ENCODE measurements at places on chromosomes 12 and 14.

GRCh38 chr12:20514598-20514997, 146.3 kb downstream of the PDE3A start:
- no peak for DNase-seq

DNA sequence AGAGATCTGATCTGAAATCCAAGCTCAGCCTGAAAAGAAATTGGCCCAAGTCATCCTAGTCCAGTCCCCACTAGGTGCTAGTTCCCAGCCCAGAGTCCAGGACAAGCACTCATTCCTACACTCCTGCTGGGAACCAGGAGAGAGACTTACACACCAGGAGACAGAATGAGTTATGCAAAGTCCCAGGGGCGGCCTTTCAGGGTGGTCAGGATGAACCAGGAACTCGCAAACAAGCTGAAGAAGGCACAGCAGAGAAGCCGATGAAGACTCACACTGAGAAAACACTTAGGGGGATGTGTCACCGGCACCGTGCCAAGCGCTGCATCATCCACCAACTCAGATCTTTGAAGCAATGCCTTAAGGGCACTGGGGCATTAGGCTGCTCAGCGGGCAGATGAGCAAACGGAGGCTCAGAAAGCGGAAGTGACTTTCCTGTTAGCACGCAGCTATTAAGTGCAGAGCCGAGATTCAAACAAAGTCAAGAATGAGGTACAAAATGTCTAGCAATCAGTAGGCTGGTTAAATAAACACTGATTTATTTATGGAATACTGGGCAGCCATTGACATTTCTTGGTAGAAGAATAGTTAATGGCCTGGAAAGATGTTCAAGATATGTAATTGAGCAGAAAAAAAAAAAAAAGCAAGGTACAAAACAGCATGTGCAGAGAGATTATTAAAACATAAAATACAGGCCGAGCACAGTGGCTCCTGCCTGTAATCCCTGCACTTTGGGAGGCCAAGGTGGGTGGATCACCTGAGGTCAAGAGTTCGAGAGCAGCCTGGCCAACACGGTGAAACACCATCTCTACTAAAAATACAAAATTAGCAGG, 78.7 kb downstream of the LRRC74A start:
- DNase-seq: peak; percentile 99

- no peak for DNase-seq
These were observed 17.0 kb downstream of the CAMKK2 start for GRCh38 chr12:121279507-121279915.

- DNase-seq: peak; percentile 75
These were observed 22.3 kb downstream of the SYT1 start for GRCh38 chr12:78886719-78887407.

DNA sequence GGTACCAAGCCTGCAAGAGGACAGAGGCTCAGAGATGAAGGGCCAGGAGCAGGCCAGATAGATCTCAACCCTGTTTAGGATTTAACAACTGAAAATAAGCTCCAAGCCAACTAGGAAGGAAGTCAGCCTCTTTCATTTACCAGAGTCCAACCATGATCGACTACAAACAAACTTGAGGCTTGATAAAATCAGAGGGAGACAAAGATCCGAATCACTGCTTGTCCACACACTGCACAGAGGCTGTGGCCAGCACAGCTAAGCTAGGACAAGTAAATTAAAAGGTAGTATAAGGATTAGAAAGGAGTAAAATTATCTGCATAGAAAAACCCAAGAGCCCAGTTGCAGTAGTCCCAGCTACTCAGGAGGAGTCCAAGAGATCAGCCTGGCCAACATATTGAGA, 40.3 kb downstream of the FAM222A start:
- DNase-seq: no peak

GRCh38 chr12:69102856-69103255, 136.5 kb upstream of the CPSF6 start:
- DNase-seq: no peak

GRCh38 chr12:26204612-26205289, 9.4 kb downstream of the SSPN start:
- DNase-seq: peak; percentile 20

- DNase-seq: no peak
These were observed 9.9 kb upstream of the CEP83 start for GRCh38 chr12:94469522-94469921.

DNA sequence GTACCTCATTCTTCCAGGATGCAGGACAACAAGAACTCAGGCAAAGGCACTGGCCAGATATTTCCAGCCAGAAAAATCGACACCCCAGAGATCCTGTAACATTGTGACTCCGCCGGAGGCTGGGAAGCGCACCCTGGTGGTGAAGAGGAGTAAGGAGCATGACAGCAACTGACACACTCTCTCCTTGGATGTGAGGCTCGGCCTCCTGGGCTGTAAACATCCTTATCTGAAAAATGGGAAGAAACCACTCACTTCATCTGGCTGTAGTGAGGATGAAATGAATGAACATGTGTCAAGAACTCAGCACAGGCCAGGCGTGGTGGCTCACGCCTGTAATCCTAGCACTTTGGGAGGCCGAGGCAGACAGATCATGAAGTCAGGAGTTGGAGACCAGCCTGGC, 27.5 kb downstream of the TCHP start:
- peak; percentile 57 for DNase-seq

DNA sequence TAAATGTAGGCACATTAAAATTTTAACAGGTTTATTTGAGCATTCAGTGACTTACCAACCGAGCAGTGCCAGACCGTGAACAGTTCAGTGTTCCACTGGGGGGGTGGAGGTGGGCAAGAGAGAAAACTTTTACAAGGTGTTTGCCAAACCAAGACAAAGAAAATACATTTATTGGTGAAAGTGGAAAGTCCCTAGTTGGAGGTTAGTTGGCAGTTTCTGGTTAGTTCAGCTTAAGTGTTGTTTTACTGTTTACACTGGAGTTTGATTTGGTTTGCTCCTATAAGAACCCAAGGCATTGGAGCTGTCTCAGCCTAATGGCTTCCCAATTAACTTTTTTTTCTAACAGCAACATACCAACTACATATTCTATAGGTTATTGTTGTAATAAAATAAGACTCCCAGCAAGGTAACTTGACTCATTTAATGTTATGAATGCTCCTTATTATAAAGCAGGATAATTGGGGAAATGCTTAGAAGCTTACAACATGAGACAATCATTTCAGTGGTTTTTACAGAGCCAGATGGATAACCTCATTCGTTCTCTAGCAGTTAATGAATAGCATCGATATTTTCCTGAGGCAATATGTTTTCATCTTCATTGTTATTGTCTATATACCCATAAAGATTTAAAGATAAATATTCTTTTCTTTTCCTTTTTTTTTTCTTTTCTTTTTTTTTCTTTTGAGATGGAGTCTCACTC, 115.8 kb downstream of the ETNK1 start:
- DNase-seq: no peak

- DNase-seq: no peak
These were observed 419.8 kb downstream of the RGS6 start for GRCh38 chr14:72352012-72352411.

DNA sequence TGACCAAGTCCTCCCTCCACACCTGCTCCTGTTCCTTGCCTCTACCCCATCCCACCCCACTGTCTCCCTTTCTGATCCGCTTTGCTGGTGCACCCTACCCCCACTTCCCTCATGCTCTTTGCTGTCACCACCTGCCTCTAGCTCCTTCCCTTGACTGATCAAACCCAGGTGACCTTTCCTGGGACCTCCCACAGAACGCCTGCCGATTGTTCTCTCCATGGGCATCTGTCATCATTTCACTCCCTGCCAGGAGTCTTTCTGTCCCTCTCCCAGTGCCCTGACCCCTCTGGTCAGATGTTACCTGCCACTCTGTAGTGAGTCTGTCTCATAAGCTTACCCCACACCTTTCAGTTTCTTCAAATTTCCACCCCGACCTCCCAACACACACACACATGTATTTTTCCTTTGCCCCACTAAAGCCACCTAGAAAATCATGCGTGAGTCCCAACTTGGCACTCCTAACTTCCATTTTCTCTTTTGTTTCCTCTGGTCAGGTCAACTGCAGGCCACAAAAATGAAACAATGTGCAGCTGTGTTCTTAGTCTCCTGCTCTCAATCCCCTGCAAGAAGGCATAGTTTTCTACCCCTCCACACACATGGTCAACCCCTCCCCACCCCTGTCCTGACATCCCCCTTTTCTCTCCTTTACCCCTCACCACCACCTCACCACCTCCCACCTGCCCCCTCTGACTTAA, 229.8 kb downstream of the DPF3 start:
- DNase-seq: no peak

DNA sequence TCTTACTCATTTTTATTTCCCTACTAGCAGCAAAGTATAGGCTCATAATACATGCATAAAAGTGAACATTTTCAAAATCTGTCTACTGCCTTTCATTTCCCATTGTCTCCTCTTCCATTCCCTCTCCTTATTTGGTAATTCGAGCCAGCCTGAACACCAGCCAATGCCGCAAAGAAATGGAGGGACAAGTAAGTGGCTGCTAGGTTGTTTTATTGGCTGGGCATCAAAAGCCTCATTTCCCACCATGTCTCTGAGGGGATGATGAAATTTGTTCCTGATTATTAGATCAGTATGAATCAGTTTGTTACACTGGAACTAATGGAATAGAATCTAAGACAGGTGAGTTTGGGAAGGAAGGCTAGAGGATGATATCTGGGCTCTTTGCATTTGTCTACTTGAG, 143.5 kb downstream of the KCNA5 start:
- peak; percentile 27 for DNase-seq

DNA sequence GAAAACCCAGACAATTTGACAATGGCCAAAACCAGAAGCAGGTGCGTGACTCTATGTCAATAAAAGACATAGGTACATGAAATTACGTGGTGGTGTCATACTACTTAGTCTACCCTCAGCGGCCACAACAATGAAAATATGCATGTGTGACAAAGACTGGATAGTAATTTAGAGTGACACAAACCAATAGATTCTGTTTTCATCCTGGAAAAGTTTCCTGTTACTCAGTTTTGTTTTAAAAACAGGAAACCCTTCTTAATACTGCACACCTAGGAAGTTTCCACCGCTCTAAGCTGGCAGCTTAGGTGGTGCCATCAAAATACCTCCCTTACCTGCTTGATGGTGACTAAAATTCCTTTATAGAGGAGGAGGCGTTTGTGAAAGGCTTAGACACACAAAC, 15.1 kb downstream of the POU6F1 start:
- no peak for DNase-seq

- no peak for DNase-seq
These were observed 14.7 kb downstream of the MLXIP start for GRCh38 chr12:122093098-122093883.

- DNase-seq: no peak
These were observed 30.5 kb downstream of the FZD10 start for GRCh38 chr12:130192642-130193345.

GRCh38 chr14:68373847-68374444, 418.9 kb downstream of the ZFP36L1 start:
- DNase-seq: no peak

GRCh38 chr14:101242442-101243385, 318.6 kb upstream of the DIO3 start:
- DNase-seq: no peak

- DNase-seq: no peak
These were observed 64.2 kb downstream of the RASSF3 start for GRCh38 chr12:64674367-64674922.

DNA sequence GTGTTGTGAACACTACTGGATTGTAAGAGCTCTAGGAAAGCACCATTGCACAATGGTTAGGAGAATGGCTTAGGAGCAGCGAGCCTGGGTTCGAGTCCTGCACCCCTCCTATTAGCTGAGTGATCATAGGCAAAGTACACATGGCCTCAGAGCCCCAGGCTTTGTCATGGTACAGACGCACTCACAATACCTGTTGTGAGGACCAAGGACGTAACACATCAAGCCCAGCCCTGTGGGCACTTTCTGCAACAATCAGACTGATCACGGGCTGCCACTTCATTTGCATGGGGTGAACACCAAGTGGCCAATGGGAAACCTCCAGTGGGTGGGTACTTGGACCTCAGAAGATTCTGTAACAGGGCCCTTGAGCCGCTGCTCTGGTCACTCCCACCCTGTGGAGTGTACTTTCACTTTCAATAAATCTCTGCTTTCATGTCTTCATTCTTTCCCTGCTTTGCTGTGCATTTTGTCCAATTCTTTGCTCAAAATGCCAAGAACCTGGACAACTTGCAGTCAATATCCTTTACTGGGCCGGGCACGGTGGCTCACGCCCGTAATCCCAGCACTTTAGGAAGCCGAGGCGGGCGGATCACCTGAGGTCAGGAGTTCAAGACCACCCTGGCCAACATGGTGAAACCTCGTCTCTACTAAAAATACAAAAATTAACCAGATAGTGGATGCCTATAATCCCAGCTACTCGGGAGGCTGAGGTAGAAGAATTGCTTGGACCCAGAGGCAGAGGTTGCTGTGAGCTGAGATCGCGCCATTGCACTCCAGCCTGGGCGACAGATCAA, 28.2 kb downstream of the GLRX5 start:
- peak; percentile 7 for DNase-seq

DNA sequence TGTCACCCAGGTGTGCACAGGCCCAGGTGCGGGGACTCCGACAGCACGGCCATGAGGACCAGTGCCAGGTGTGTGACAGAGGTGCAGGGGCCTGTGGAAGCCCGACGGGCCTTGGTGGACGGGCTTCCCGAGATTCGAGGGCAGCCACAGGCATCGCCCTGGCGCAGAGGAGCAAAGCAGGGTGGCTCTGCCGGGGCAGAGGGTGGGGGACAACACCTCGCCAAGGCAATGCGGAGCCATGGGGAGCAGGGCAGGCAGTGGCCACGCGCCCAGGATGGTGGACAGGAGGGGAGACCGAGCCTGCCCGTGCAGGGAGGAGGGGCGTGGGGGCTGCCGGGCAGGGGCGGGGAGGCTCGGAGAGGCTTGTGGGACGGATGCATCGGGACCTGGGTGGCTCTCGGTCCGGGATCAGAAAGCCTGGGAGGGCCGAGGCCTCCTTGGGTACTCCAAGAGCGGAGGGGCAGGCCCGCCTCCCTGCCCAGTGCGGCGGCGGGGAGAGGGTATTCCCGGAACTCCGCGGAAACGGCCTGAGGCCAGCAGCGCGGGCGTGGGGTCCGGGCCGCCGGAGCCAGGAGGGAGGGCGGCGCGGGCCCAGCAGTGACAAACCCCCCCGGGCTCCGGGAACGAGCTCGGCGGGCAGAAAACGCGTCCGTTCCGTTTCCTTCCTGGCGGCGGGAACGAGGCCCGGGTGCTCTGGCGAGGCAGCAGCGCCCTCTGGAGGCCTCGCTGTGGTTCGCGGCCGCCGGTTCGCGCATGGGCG, 1.6 kb downstream of the TMEM121 start:
- peak; percentile 74 for DNase-seq

DNA sequence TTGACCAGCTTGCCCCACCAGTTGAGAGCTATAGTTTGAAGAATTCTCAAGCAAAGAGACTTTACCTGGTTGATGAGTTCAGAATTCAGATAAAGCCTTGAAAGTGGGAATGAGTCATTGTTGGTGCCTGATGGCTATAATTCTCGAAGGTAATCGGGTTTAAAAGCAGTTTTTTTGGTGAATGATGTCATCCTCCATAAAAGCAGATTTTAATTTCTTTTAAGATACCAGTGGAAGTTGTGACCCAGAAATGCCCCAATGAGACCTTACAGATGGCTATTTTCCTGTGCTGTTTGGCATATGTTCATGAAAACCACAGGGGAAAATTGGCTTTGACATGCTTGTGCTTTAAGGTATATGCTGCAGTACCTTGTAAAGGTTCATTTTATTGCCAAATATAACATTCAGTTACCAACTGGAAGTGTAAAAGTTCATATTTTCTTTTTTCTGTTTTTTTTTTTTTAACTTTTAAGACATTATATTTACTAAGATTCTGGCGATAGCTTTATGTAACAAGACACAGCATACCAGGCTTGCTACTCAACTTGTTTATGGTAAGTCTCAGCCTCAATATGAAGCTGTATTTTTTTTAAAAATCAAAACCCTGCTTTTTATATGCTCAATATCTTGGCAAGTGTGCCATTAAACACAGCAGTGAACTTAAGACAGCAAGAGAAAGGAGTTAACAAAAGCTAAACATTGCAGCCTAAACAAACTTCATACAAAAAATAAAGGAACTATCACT, 119.3 kb downstream of the LMNTD1 start:
- DNase-seq: peak; percentile 22
